ENCODE measurements at places on chromosomes 4 and X.

- no peak for DNase-seq
Measured at GRCh38 chrX:72715546-72715945, 1.4 kb upstream of the PHKA1 start.

GRCh38 chrX:102808336-102808735 lies 87.8 kb downstream of the GPRASP3 start:
- DNase-seq: no peak

DNA sequence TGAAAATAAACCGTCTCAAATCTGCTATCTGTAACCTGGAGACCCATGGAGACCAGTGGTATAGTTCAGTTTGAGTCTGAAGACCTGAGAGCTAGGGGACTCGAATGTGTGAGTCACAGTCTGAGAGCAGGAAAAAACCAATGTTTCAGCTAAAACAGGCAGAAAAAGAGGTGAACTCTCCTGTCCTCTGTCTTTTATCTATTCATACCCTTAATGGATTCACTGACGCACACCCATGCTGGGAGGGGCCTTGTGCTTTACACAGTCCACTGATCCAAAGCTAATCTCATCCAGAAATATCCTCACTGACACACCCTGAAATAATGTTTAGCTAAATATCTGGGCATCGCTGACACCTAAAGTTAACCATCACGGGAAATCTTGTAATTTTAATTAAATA lies 297.9 kb downstream of the GPM6A start:
- no peak for DNase-seq

- no peak for DNase-seq
Measured at GRCh38 chr4:81021981-81022380, 8.5 kb upstream of the BMP3 start.

DNA sequence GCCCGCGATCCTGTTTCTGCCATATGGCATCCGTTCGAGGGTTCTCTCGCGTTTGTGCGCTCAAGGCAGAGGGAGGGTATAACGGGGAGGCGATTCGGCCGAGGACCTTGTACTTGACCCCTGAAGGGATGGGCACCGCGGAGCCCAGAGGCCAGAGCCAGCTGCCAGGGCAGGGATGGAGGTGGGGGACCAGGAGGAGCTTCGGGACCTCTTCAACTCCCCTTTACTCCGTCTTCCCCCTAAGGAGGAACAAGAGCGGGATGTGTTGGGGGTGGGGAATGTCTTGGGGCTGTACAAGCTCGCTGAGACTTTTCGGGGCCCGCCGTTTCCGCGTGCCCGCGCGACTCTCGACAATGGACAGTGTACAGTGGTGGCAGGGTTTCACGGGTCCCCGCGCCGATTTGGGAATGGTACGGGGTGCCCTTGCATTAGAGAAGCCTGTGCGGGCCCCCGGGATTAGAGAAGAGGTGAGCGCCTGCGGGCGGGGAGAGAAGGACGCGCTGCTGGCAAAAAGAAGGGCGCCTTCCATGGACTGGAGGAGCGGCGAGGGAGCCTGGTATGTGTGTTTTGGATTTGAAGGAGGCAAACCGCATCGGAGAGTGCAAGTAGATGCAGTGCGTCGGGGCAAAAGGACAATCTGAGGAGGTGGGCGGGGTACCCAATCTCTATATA lies 760 bp downstream of the UGT8 start:
- no peak for DNase-seq

GRCh38 chrX:108071578-108071977 lies 19.8 kb downstream of the PSMD10 start:
- no peak for DNase-seq

- no peak for DNase-seq
Measured at GRCh38 chrX:112968351-112969133, 127.9 kb upstream of the AMOT start.

DNA sequence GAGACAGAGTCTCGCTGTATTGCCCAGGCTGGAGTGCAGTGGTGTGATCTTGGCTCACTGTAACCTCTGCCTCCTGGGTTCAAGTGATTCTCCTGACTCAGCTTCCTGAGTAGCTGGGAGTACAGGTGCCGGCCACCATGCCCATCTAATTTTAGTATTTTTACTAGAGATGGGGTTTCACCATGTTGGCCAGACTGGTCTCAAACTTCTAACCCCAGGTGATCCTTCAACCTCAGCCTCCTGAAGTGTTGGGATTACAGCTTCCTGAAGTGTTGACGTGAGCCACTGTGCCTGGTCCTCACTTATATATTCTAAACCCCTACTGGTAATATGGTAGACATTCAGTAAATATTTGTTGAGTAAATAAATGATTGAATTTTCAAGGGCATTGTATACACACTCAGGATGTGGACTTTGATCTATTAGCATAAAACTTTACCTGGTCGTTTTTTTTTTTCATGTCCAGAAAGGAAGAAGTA lies 33.0 kb downstream of the MTHFD2L start:
- no peak for DNase-seq

DNA sequence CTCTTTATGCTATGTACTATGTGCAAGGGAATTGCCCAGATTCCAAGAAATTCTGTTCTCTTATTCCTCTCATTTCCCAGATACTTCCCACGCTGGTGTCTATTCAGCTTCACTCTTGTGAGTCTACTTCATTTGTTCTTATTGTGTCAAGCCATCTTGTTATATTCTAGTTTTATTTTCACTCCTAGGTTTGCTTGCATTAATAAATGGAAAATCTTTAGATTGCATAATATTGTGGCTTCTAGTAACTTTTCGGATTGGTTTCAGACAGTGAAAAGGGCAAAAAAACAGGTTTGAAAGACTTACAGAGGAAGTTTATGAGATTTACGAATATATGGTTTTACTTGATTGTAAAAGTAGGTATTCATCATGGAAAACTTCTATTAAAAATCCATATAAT lies 128.4 kb downstream of the BTC start:
- DNase-seq: no peak

GRCh38 chr4:176910646-176911045 lies 117.9 kb upstream of the VEGFC start:
- no peak for DNase-seq
